Mucosa of descending colon (tissue), 3 donors: ENCODE measurements at places on chromosomes 4 and X. TPM values are rescaled to one million over a fixed set of nuclear protein-coding genes. Genes with fewer than 3 reads are reported as not detected.
A peak's percentile ranks its signal among the peaks of the same experiment; 100 is the strongest.

The DOCK11 gene
- total RNA-seq = 4.5 TPM

The TEX13D gene
- not detected for total RNA-seq

The SPANXA1 gene
- total RNA-seq = not detected

The PPP4R3C gene
- total RNA-seq = not detected

DNA sequence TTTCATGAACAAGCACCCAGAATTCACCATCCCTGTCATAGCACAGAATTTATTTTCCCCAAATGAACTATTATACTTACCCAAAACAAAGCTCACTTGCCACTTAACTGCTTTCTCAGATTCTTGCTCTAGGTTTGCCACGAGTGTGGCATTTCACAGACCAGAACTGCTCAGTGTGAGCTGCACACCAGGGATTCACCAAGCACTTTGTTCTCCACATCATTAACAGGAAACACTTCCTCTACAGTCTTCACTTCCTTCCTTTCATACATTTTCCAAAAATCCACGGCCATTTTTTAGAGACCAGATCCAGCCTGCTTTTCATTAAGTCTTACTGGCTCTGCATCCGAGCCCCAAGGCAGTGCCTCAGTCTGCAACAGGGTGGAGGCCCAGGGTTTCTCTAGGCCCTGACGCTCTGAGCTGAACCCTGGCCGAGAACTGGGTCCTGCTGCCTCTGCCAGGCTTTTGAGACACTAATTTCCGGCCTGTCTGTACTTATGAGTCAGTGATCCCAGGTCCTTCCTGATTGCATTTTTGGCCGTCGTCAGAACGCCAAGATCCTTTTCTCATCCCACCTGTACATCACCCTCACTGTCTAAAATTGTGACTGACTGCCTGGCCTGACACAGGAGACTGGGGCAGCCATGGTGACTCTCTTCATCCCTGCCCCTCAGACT is 67.6 kb upstream of the MTNR1A start:
- DNase-seq = no peak

DNA sequence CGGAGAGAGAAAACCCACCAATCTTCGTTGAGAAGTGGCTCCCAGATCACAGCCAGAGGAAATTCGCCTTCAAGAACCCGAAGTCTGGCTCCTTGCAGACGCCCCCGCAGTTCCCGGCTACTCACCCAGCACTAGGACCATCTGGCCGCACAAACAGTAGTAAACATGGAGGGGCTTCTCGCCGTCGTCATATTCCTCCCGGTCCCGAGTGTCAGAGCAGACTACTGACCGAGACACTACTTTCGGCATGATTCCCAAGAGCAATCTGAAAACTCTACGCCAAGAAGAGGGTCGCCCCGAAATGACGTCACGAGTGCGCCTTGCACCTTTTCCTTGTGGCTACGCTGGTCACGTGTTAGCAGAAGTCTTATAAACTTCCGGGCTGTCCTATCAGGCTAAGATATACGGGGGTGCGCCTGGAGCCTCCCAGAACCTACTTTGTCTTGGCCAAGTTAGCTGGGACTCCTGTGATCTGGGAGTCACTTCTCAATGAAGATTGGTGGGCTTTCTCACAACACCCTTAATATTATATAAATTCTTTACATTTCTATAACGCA is at the start of gene STEEP1:
TSS of gene STEEP1 (minus strand) at position 303 of the 557 bp plus-strand sequence. CDS start at position 249, 54 bp downstream.
- DNase-seq = peak; percentile 95

DNA sequence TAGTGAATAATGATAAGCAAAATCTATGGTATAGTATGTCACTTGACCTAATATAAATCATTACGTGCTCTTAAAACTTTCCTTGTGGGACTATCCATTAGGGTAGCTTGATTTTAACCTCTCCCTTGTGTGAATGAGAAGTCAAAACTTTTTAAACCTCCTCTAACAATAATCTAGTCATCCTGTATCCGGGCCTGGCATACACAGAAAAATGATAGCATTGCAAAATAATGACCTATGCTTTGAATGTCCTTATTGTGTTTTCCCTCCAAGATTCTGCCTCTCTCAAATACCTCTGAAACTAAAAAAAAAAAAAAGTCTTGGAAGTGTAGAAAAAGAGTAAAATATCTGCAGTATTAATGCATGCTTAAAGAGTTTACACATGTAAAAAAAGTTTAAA is 250.0 kb upstream of the NDST3 start:
- no peak for DNase-seq

DNA sequence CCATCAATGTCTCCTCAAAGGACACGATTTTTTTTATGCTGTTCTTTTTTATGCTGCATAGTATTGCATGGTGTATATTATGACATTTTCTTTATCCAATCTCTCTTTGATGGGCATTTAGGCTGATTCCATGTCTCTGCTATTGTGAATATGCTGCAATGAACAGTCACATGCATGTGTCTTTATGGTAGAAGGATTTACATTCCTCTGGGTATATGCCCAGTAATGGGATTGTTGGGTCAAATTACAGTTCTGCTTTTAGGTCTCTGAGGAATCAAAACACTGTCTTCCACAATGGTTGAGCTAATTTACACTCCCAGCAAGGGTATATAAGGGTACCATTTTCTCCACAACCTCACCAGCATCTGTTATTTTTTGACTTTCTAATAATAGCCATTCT is 113.9 kb downstream of the GRIA3 start:
- DNase-seq = no peak

DNA sequence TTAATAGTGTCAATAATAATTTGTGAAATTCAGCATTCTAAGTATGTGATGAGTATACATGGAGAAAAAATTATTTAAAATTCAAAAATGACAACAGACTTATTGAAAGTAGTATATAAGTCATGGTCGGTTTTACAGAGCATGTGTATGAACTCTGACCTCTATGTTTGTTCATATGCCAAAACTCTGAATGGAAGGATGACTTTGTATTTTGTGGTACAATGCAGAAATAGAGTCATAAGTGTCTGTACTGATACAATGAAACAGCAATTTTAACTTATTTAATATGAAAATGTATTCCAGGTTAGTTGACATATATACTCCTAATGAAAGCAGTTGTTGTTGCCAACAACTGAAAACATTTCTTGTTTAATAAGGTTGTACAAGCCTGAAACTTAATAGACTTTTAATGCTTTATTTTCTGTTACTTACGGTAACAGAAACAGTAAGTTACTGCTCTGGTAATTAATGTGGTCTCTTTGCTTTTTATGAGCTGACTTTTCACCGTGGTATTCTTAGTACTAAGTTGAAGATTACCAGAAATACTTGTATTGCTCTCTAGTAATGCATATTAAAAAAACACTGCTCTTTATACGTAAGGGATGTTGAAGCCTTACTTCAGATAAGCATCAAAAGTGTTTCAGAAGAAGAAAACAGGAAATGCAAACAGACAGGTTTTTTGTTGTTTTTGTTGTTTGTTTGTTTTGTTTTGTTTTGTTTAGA is 1.9 kb downstream of the UBE2K start:
- no peak for DNase-seq
